Pulmonary artery endothelial cell (primary cell): ENCODE measurements at places on chromosomes 5 and 9. TPM values are rescaled to one million over a fixed set of nuclear protein-coding genes. Genes with fewer than 3 reads are reported as not detected.

FBP2 gene
- total RNA-seq, result not detected in 2 replicates

SERF1A gene
- total RNA-seq, result 1.8 and 2.3 TPM in 2 replicates

PCDHA1 gene
- total RNA-seq, result 0.04 TPM in 1 of 2 replicates, not detected in the other

SWI5 gene
- 32.4 and 32.5 TPM in 2 replicates for total RNA-seq

PRRT1B gene
- not detected in 2 replicates for total RNA-seq

SPATA31A5 gene
- not detected in 2 replicates for total RNA-seq

GZMA gene
- 0.53 TPM in 1 of 2 replicates, not detected in the other for total RNA-seq

SLC36A2 gene
- not detected in 2 replicates for total RNA-seq

RNF208 gene
- 0.07 and 0.33 TPM in 2 replicates for total RNA-seq

OR1Q1 gene
- not detected in 2 replicates for total RNA-seq

FCN2 gene
- not detected in 2 replicates for total RNA-seq

FAM169A gene
- total RNA-seq, result 0.13 and 0.71 TPM in 2 replicates

HSD17B3 gene
- total RNA-seq, result not detected in 2 replicates

PTCH1 gene
- 2.1 and 2.4 TPM in 2 replicates for total RNA-seq

PCDHGB2 gene
- 1.3 TPM in 2 replicates for total RNA-seq

LIX1 gene
- not detected in 2 replicates for total RNA-seq

CCDC192 gene
- not detected in 2 replicates for total RNA-seq

MEGF10 gene
- 0.60 and 0.92 TPM in 2 replicates for total RNA-seq

PCDHGA7 gene
- total RNA-seq, result 0.59 and 0.95 TPM in 2 replicates

SLC45A2 gene
- 0.13 TPM in 1 of 2 replicates, not detected in the other for total RNA-seq

LCN15 gene
- not detected in 2 replicates for total RNA-seq

SMIM33 gene
- total RNA-seq, result under 0.01 TPM in 1 of 2 replicates, not detected in the other

SH3RF2 gene
- 1.3 and 2.5 TPM in 2 replicates for total RNA-seq

GARIN3 gene
- not detected in 2 replicates for total RNA-seq

WDR38 gene
- 0.07 TPM in 1 of 2 replicates, not detected in the other for total RNA-seq

ARL14EPL gene
- 0.13 and 0.39 TPM in 2 replicates for total RNA-seq

MEF2C gene
- 33.2 and 34.3 TPM in 2 replicates for total RNA-seq
